ENCODE measurements at places on chromosomes 11 and 22.

DNA sequence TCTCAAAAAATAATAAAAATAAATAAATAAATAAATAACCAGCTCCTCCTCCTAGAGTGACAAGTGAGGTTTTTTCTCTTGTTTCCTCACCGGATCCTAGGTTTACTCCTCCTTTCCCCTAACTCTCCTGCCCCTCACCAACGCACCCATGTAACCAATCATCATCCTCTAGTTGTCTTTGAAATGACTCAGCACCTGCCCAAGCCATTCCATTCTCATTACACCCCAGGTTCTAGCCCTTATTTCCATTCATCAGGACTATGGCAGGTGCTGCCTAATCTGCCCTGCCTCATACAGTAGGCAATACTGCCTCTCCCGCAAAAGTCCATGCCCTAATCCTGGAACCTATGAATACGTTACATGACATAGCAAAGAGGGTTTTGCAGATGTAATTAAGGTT, 60.4 kb downstream of the BUD13 start:
- DNase-seq = no peak

GRCh38 chr11:20399498-20399897, 12.0 kb downstream of the PRMT3 start:
- DNase-seq = no peak

DNA sequence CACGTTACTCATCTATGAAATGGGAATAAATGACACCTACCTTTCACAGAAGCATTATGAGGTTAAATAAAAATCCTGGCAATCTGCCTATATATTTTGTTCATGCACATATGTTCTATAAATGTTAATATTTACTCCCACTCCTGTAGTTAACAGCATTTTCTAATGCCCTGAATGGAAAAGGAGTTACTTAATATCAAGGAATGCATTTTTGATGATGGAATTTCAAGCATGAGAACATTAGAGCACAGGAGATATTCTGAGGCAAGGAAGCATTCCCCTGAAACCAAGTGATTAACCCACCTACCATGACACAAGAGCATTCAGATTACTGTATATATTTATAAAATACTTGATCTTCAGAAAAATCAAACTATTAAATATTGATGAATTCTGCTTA, 102.1 kb downstream of the ARHGAP32 start:
- DNase-seq = no peak

DNA sequence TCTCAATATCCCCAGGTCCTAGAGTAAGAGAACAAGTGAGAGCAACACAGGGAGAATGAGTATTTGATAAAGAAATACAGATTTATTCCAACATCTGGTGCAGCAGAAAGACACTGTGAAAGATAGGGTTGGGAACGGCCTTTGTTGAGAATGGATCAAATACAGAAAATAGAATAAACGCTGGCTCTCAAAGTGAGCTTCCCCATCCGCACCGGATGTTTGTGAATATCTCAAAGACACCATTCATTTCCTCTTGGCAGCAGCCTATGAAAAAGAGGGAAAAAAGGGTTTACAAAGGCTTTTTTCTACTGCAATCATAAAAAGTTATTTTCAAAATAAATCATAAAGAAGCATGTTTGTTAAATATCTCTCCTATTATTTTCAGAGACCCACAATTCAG, 279.3 kb downstream of the CASP12 start:
- no peak for DNase-seq

DNA sequence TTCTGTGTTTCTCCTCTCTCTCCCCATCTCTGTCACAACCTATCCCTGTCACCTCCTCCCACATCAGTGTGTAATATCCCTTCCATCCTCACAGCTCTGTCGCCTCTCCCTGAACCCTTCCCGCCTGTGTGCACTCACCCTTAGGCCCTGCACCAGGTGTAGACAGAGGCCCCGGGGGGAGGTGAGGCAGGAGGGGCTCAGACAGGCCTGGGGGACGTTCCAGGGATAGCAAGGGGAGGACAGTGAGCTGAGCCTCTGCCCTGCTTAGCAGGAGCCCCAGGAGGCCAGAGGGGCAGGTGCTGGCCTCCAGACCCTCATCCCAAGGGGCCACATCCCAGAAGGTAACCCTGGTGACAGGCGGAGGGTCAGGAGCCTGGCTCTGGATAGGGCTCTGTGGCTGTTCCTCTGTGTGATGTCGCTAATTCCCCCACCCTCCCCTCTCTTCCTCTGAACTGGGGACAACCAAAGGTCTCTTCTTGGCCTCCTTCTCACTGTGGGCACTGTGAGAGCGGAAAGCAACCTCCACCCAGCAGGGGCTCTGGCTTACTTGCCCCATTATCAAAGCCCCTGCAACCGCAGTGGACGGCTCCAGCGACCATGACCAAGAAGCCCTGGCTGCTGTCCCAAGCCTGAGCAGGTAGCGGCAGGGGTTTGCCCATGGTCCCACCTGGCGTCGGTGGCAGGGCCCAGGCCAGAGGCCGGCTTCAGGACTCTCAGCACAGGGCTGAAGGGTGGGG, 35.7 kb downstream of the KCNJ4 start:
- DNase-seq = no peak

GRCh38 chr11:96227244-96227643, 115.8 kb downstream of the MAML2 start:
- no peak for DNase-seq

DNA sequence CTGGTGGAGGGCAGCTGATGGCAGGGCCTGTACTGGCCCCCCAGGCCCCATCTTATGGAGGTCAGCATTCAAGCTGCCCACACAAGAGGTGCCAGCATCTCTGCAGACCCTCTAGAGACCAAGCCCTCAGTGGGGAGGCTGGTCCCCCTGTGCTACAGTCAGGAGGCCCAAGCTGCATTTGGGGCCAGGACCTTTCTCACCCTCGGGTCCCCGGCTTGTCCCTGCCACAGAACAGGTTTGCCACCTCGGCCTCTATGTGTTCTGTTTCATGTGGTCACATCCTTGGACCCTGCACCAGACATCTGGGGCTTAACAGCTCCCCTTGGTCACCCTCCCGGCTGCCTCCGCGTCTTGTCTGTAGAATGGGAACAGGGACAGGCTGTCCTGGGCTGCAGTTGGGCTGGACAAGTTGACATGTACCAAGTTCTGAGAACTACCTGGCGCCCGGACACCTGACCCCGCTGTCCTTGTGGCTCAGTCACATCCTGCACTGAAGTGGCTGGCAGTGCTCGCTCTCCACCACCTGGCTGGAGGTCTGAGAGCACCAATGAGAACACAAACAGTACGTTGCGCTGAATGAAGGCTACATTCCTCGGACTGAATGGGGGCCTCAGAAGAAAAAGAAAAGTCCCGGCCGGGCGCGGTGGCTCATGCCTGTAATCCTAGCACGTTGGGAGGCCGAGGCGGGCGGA, 2.7 kb upstream of the PLXNB2 start:
- DNase-seq = peak; percentile 93

GRCh38 chr22:33741025-33741424, 179.3 kb downstream of the LARGE1 start:
- no peak for DNase-seq

DNA sequence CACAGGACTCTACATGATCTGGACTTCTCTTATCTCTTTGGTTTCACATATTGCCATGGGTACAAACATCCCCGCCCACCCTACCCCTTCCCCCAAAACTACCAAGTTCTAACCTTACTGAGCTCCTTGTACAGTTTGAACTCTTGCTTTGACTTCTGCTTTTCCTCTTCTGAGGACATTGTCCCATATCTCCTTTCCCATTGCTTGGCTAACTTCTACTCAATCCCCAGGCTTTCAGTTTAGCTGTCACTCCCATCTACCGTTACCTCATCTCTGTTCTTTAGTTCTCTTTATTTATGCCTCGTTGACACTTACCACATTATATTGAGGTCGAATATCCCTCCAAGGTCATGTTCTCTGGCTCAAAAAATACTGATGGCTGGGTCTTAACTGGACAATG, 393.5 kb upstream of the CADM1 start:
- no peak for DNase-seq

DNA sequence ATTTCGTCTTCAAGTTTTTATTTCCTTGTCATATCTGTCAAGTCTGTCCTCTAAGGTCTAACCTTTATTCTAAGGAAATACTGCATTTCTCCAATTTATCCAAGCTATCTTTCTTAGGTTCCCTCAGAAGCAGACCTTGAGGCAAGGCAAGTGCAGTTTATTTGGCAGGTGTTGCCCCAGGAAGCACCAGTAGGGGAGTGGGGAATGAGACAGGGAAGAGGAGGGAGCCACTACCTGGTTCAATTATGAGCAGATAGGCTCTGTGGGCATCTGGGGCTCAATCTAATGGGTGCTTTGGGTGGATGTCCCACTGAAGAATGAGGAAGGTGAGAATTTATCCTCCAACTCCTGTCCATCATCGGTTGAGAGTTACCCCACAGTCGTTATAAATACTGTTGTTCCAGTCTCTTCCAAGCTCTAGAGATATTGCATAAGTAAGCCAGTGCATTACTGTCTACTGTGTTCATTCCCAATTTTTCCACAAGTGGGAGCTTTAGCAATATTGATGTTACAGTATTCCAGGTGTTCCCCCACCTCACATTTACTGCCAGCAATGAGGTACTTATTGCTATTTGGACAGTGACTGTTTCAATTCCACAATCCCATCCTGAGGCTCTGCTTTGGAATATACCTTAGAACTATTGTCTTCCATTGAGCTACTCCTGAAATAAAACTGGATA, 154.9 kb upstream of the CEP126 start:
- no peak for DNase-seq

All from upper lobe of right lung (tissue), 1 donor.